T follicular helper cell (primary cell): ENCODE measurements at places on chromosomes 2 and 18.

GRCh38 chr18:56738184-56738583 lies 87.0 kb downstream of the WDR7 start:
- no peak for DNase-seq

DNA sequence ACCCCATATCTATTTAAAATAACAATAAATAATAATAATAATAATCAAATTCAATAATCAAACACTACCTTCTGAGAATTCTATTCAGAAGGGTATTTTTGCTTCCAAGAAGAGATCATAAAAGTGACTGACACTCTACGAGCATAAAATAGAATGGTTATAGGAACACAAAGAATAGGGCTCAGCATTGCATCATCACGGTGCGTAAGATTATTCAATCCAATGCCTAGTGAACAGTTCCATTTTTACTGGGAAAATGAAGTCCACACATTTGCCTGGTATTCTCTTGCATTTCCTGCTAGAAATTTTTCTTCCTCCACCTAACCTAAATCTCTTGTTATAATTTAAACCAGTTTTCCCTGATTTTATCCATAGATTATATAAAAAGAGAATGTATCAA lies 55.8 kb downstream of the AP1S3 start:
- no peak for DNase-seq

DNA sequence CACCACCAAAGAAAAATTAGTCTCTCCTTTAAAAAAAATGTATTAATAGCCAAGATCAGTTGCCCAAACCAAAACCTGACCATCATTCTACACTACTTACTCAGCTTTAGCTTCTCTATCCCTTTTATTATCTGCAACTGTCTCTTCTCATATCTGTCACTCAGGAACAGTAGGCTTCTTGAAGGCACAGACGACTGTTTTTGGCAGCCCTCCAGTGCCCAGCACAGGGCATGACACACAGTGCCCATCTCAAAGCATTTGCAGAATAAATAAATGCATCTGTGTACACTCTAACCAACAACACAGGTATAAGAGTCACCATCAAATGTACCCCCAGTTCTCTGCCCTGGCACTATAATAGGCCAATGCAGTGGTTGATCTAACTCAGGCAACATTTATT lies 117.2 kb downstream of the UXS1 start:
- DNase-seq: no peak

DNA sequence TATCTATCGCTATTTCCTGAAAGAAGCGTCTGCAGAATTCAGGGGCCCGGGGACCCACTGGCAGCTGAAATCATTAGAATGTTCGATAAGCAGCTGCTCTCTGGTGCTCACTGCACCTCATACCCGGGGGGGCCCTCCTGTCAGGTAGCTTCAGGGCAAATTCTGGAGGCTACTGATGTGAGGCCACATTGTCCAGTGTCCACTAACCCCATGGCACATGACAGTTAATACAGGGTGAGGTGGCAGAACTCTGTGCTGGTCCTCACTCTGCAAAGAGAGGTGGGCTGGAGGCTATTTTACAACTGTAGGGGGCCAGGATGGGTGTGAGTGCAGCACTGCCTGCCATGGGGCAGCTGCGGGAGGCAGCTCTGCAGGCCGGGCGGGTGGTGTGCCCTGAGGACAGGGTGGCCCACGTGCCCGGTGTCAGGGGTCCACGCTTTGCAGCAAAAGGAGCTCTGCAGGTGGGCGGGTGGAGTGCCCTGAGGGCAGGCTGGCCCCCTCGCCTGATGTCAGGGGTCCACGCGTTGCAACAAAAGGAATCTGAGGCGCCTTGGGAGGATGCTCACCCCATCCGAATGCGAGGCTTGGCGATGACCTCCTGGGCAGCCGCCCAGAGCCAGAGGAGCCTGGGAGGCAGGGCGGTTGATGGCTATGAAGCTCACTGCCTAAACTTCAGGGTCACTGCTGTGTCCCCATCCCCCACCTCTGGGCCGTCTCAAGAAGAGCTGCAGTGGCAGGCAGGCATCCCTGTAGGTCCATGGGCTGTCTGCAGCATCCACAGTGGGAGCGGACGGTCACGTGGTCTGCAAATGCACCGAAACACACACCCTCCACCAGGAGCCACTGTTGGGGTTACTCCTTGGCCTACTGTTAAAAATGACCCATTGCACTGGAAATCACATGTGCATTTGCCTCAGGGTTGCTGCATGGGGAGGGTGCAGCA lies 207.0 kb upstream of the SALL3 start:
- no peak for DNase-seq

- DNase-seq: no peak
Observed at GRCh38 chr2:181304011-181304844, 153.0 kb upstream of the ITGA4 start.

GRCh38 chr2:158845859-158846258 lies 50.7 kb downstream of the DAPL1 start:
- no peak for DNase-seq

DNA sequence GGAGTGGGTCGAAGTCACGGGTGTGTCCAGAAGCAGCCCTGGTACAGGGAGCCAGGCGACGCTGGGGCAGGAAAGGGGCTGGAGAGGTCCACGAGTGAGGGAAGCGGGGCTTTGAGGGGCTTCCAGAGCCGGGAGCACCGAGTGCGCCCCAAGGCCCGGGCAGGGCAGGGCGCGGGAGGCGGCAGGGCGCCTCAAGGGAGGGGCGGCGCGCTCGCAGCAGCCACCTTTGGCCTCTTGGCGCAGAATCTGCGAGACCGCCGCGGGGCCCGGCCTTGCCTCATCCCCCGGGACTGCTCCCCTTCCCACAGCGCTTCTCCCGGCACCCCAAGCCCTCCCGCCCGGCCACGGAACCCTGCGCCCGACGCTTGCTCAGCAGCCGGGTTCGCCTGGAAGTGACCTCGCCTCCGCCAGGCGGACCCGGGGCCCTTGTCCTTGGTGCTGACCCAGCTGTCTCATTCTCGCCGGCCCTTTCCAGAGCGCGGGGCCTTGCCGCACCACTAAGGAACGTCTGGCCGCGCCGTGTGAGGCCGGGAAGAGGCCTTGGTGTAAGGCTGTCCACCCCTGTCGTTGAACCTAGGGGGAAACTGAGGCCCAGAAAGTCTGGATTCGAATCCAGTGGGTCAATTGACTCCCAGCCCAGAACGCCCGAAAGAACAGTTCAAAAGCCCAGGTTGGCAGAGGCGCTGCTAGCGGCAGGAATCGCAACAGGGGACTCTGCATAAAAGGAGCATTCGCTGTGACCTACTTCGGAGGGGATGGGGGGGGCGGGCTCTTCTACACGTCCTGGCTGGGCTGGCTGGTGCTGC lies 584 bp upstream of the DNER start:
- DNase-seq: no peak

DNA sequence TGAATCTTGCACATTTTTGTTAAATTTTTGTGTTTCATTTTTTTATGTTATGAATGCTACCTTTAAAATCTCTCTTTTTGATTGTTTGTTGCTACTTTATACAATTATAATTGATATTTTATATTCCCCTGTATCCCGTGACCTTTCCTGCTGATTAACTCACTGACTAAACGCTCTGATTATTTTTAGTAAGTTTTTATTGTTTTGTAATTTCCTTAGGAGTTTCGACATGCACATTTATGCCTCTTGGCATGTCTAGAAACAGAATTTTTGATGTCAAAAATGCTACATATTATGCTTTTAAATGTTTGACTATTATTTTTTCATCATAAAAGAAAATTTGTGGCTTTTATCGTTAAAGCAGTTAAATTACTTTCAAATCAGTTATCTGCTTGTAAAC lies 1131.6 kb upstream of the TMEFF2 start:
- no peak for DNase-seq

DNA sequence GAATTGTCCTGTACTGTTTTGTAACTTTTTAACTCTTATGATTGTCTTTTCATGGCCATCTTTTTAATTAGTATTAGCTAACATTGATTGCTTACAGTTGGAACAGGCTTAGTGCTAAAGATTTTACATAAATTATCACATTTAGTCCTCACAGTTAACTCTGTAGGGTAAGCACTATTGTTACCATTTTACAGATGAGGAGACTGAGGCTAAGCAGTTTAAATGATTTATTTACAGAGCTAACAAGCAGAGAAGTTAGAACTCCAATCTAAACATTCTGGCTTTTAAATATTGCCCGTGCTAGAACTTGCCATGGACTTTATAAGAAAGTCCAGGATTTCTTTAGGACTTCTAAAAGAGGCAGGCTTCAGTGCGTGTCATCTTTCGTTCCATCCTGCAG lies 48.6 kb downstream of the EPAS1 start:
- DNase-seq: no peak

DNA sequence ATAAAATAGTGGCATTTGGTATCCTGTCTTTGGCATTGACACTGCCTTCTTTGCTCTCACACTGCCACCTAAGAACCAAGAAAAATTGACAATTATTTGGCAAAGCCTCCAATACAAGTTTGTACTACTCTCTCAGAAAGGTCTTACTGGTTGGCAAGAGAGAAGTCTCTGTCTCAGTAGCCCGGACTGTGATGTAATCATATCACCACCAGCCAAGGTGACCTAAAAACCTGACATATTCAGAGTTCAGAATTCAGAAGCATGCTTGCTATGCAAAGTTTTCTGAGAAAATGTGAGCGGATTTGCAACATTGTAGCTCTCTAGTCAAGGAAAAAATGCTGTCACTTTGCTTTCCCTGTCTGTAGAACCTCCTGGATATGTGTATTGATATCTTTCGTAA lies 196.0 kb downstream of the CDH7 start:
- no peak for DNase-seq

GRCh38 chr18:7677424-7677823 lies 110.3 kb downstream of the PTPRM start:
- DNase-seq: no peak

GRCh38 chr2:241234962-241235740 lies 46.7 kb downstream of the ANO7 start:
- no peak for DNase-seq

GRCh38 chr18:3016585-3017297 lies 3.8 kb upstream of the LPIN2 start:
- no peak for DNase-seq

- no peak for DNase-seq
Observed at GRCh38 chr2:100057901-100058261, 84.5 kb downstream of the AFF3 start.

- DNase-seq: no peak
Observed at GRCh38 chr2:240593703-240594451, 7.3 kb downstream of the CAPN10 start.

GRCh38 chr2:55891671-55892094 lies 31.9 kb downstream of the EFEMP1 start:
- DNase-seq: no peak

GRCh38 chr2:218659988-218660358 lies 490 bp downstream of the BCS1L start:
- DNase-seq: no peak

DNA sequence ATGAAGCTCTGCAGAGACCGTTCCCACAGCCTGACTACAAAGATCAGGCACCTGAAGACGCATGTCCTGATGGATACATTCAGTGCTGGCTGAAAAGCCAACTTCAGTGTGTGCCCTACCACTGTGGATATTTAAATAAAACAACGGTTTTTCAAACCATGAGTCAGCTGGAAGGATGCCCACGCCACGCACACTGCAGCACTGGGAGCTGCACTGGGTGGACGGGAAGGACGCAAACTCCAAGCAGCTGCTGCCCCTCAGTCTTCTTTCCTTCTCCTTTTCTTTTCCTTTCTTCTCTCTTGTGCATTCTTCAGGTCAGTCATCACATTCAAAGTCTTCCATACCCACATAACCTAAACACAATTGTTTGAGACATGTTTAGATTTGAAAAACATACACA lies 7.9 kb downstream of the TMEM18 start:
- DNase-seq: no peak

DNA sequence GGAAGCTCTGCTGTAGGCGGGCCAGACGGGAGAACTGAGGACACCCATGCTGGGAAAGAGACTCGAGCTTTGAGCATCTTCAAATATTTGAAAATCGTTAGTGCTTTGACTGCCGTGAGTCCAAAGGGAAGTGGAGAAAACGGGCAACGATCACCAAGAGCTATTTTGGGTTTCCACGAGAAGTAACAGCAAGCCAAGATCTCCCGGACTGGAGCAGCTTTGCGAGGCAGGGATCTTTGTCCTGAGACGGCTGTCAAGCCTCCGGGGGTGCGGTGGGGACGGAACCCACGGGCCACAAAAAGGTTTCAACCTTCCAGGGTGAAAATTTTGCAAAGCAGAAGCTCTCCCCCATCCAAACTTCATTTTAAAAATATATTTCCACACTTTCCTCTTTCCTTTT lies 195.8 kb downstream of the NDUFA10 start:
- no peak for DNase-seq

- no peak for DNase-seq
Observed at GRCh38 chr2:6309415-6310255, 556.1 kb downstream of the CMPK2 start.

GRCh38 chr2:239781454-239781853 lies 243.7 kb downstream of the NDUFA10 start:
- no peak for DNase-seq
